AG20443 (cell line): ENCODE measurements at places on chromosomes 7 and 10.

DNA sequence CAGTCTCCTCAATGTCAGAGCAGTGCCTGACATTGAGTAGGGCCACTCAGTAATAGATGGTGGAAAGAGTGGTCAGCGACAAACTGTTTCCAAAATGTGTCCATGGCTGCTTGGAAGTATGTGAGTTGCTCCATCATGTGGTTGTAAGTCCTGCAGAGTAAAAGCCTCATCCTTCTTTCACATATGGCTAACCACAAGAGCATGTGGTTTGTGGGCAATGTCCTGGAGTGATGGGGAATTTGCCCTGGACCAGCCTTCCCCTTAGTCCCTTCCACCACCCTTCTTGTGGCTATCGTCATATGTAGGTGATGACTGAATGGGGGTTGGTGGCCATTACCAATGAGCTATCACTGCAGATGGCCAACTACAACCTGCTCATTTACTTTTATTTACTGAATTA, 33.0 kb upstream of the PLXNA4 start:
- no peak for DNase-seq

DNA sequence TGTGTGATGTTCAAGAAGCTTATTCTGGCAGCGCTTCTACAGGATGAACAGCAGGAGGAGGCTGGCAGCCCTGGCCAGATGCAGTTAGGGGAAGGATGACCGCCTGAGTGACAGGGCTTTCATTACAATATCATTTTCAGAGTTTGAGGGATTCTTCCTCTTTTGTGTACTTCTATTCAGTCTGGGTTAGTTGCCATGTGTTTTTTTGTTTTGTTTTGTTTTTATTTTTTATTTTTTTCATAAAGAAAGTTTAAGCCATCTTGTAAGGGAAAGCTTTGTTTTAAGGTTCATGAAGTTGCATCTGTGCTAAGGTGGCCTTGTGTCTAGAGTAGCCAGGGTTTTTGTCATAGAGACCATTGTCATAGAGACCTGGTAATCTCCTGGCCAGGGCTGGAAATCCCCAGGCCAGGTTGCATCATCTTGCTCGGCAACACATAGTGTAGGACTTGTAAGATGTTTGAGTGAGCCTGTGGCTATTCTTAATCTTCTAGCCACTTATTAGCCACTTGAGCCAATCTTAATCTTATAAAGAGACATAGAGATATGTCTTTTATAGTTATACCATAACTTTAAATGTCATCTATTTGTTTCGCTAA, 230.5 kb upstream of the TMEM229A start:
- DNase-seq: no peak

- DNase-seq: no peak
These were observed 4.1 kb downstream of the FBXO24 start for GRCh38 chr7:100590077-100590737.

DNA sequence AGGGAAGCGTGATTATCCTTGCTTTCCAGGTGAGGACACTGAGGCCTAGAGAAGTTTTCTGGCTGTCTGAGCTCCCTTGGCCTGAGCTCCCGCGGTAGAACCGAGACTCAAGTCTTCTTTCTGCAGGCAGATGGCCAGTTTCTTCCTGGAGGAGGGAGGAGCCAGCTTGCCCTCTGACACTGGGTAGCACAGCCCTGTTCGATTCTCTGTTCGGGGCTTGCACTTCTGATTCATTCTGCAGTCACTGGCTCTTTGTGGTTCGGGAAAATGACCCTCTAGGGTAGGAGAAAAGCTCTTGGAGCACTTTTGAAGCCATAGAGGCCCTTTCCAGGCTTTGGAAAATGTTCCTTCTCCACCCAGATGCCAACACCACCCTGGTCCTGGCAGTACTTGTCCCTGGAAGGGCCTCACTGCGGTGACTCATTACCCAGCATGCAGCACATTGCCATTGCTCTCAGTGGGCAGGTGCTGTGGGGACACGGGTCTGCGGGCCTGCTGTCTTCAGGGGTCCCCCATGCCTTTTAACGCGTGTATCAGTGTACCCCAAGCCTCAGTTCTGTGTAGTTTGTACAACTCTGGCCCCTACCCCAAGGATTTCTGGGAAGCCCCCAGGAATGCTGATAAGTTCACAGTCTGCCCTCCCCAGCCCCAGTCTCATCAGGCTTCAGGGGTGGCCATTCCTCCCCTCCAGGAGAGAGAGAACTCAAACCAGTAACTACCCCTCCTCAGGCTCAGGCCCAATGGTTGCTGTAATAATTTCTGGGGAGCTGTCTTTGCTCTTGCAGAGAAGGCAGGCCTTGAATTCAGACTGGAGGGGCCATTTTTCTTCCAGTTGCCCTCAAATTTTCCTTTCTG, 11.9 kb downstream of the CHST3 start:
- peak; percentile 79 for DNase-seq

- no peak for DNase-seq
These were observed 128.9 kb downstream of the NRCAM start for GRCh38 chr7:108327353-108327752.

- no peak for DNase-seq
These were observed 310.6 kb upstream of the PLXDC2 start for GRCh38 chr10:19505320-19506312.

DNA sequence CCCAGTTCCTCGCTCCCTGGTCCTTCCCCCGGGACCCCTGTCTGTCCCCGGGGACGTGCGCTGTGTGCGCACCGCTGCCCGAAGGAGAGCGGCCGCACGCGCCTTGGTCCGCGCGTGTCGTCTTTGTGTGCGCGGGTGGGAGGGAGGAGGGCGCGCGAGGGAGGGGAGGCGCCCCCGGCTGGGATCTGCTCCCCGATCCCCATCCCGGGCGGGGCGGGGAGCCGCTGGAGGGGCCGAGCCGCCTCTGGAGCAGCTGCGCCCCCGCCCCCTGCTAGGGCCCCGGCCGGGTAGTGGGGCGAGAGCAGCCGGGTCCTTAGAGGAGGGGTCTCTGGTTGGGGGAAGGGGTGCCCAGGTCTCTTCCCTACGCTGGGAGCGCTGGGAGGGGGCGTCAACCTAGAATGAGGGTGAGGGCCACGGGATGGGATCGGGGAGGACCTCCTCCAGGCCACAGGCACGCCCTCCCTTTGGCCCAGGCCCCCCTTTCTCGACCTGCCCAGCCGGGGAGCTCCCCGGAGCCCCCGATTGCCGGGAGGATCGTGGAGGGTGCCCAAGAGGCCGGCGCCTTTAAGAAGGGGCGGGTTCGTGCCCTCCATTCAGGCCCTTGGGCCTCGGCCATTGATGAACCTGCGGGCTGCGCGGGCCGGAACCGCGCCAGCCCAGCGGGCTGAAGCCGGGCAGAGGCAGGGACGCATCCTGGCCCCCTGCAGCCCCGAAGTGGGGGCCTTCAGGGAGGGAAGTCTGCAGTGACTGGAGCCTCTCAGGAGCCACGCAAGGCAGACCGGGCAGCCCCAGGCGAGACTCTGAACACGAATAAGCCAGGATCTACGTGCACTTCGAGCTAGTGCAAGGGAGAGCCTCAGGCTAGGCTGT, 678 bp downstream of the SH2B2 start:
- DNase-seq: peak; percentile 69

GRCh38 chr7:376306-377079, 86.5 kb downstream of the FOXL3 start:
- DNase-seq: no peak

DNA sequence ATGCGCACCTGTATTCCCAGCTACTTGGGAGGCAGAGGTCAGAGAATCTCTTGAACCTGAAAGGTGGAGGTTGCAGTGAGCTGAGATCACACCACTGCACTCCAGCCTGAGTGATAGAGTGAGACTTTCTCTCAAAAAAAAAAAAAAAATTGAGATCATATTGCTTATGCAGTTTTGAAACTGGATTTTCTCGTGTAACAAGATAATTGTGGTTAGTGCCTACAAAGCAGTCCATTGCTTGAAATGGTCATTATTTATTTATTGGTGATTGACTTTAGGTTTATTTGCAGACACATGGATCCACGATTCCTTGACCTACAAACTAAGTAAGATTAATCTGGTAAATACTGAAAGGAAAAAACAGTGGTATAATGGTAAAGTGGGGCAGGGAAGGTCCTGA, 149.8 kb downstream of the TAX1BP1 start:
- DNase-seq: no peak

DNA sequence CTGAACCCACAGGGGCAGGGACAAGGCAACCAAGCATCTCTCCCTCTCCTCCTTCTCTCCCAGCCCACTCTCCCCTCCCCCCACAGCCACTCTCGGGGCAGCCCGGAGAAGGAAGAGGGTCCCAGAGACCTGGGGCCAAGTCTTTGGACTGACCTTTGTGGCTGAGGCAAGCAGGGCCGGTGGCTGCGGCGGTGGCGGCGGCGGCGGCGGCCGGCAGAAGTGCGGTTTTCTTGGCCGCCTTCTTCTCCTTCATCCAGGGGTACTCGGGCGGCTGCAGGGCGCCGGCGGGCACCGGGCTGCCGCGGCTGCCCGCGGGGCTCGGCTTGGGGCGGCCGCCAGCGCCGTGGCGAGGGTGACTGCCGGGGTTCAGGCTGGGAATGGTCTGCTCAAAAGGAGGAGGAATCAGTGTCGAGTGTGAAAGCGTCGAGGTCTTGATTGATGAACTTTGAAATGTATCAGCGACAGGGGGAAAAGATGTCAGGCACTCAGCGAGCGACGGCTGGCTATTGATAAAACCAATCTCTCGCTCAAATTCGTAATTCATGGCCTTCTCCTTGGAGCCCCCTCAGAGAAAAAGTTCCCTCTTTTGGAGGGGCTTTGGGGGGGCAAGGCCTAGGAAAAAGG, 414 bp downstream of the HOXA2 start:
- DNase-seq: no peak

DNA sequence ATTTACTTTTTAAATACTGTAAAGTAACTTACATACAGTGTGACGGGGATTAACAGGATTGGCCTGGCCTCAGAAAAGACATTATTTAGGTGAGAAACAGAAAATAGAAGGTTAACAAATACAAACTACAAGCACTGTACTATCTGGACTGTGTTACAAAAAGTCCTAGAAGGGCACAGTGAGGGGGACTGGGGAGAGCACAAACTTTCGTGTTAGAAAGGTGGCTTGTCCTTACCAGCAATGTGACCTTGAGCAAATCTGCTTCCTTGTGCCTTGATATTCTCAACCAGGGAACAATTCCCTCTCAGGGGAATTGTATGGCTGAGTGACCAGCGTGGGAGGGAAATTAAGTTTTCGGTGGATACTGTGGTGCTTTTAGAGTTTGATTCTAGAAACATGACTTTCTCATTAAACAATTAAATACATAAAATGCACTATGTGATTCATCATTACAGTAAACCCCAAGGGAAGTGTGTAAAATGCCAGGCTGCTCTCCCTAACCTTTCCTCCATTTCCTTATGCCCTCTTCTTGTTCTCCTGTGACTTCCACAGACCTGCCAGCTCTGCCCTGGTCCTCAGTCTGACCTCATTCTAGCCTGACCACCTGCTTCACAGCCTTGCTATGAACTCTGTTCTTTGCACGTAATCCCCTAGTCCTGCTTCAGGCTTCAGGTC, 57.7 kb downstream of the OSBPL3 start:
- DNase-seq: peak; percentile 41

GRCh38 chr7:84510505-84510904, 315.9 kb upstream of the SEMA3A start:
- peak; percentile 40 for DNase-seq

GRCh38 chr10:37576154-37576553, 281.3 kb downstream of the ZNF248 start:
- DNase-seq: no peak

DNA sequence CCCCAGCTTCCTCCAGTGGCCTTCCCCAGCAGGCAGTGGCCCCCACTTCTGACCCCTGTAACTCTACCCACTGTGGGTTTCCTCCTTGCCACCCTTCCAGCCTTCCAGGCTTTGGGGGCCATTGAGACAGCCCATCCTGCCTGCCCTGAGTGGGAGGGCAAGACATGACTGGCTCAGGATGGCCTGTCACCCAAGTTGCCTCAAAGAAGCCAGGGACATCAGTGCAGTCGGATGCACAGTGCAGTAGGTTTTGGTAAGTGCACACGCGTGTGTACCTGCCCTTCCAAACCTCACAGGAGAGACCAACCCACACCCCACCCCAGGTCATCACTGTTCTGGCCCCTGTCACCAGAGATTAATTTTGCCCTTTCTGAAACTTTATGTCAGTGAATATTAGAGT, 22.7 kb downstream of the ZMIZ2 start:
- DNase-seq: no peak

GRCh38 chr7:111223802-111224253, 132.9 kb downstream of the LRRN3 start:
- no peak for DNase-seq

GRCh38 chr7:53672681-53673080, 637.2 kb downstream of the POM121L12 start:
- no peak for DNase-seq

GRCh38 chr7:55140221-55140940, 121.6 kb downstream of the EGFR start:
- DNase-seq: peak; percentile 37

- no peak for DNase-seq
These were observed 20.7 kb downstream of the IFIT3 start for GRCh38 chr10:89348481-89348880.

DNA sequence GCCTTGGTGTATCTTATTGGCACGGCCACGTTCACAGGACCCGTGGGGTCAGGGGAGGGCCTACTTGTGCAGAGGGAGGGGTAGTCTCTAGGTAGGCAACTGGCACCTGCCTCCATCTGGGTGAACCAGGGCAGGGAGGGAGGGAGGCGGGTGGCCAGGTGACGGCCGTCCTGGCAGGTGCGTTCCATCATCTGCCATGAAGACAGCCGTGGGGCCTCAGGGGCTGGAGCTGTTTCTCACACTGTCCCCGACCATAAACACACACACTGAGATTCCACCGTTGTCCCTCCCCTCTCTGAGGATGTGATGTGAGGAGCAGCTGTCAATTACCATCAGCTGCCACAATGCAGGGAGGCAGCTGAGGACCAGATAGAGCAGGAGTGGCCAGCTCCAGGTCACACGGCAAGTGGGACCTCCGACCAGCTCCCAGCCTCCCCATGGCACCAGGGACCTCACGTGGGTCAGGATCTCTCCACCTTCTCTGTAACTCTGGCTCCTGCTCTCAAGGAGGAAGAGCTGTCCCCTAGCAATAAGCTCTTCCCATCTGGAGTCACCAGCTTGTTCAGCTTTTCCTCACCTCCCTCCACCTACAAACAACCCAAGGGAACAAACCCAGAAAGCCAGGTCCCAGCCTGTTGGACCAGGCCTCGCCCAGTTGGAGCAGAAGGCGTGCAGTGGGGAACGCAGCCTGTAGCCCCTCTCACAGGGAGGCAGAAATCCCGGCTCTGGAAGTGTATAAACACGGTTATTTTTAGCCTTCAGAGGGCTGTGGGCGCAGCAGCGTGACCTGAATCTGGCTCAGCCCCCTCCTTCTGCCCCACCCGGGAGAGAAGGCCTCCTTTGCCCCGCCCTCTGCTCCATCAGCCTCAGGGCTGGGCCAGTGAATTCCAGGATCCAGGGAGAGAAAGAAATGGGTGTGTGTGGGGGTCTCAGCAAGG, 33.1 kb downstream of the ZMIZ1 start:
- peak; percentile 88 for DNase-seq

GRCh38 chr7:159226011-159226702, 81.5 kb upstream of the VIPR2 start:
- no peak for DNase-seq

- no peak for DNase-seq
These were observed 5.4 kb upstream of the HKDC1 start for GRCh38 chr10:69214666-69215131.

GRCh38 chr10:74150204-74150989, at the start of gene AP3M1:
Gene AP3M1, minus strand, starts transcription at chr10:74150828. Its CDS starts 12,449 bp downstream, at chr10:74138379.
- peak; percentile 85 for DNase-seq

GRCh38 chr10:19947215-19947614, 131.0 kb downstream of the PLXDC2 start:
- no peak for DNase-seq

GRCh38 chr10:48634984-48635557, 30.2 kb upstream of the ARHGAP22 start:
- DNase-seq: no peak
